ENCODE measurements at places on chromosomes 11 and 22.
A peak's percentile ranks its signal among the peaks of the same experiment; 100 is the strongest.

- DNase-seq: peak; percentile 27
Measured at GRCh38 chr22:41908411-41909309, 6.2 kb downstream of the SHISA8 start.

DNA sequence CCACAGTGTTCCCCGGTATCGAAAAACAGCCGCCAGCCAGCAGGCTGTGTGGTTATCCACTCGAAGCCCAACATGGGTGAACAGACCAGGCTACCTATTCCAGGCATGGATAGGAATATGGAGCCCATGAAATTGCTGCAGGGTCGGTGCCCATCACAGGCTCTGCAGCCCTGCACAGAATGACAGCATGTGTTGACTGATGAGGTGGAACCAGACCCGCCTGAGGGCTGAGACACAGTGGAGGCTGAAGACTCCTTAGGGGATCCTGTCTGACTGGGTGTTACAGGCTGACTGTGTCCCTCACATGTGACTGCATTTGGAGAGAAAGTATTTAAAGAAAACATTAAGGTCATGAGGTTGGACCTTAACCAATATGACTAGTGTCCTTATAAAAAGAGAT lies 6.2 kb upstream of the YPEL1 start:
- DNase-seq: no peak

GRCh38 chr22:24247564-24248344 lies 2.9 kb upstream of the GGT5 start:
- peak; percentile 15 for DNase-seq

GRCh38 chr11:46920755-46921154 lies 2.4 kb upstream of the LRP4 start:
- DNase-seq: no peak

DNA sequence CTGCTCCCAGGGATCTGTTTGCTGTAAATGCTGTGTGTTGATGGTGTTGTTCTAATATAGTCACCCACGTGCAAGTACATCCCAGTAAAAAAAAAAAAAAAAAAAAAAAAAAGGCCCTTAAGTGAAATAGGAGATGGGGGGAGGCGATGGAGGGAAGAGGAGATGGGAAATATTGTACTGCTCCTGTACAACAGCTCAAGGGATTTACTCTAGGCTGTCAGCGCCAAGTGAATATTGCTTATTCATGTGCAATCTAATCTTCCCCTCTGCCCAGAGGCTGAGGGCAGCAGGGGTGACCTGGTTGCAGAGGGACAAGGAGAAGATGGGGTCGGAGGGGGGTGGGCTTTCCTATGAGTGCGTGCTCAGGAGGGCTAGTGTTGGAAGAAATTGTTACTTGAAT lies 206.2 kb upstream of the CADM1 start:
- DNase-seq: no peak

DNA sequence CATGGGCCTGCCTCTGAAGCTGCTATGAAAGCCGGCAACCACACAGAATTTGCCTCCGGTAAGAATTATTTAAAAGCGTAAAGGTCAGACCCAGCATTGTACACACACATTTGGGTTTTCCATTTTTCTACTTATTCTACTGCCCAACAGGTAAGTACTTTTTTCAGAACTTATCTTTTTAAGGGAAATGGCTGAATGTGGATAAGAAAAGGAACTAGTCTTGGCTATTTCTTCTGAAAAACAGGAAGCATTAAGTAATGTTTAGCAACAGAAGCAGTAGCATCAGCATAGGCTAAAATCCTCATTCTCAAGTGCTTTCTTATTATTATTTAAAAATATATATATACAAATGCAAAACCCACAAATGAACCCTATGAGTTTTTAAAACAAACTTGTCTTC lies 103.1 kb downstream of the MPPED2 start:
- DNase-seq: no peak

GRCh38 chr11:76892306-76892705 lies 31.6 kb downstream of the ACER3 start:
- no peak for DNase-seq

DNA sequence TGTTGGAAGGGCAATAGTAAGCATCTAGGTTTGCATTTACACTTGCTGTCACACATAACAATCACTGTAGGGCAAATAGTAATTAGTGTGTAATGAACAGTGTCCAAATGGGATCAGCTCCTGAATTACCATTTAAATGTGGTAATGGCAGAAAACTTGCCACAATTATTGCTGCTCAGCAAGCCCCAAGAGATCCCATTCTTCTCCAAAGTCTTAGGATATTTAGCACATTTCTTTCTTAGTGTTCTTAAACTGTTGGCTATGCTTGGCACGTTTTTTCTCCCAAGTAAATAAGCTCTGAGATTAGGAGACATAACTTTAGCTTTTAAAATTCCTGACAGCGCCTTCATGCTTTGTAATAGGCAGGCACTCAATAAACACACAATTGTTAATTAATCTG lies 1037.0 kb downstream of the DLG2 start:
- no peak for DNase-seq

Measured in T-helper 2 cell (primary cell).